Activated CD4-positive, alpha-beta T cell treated with anti-CD3 and anti-CD28 coated beads, Interleukin-2, amount 50 U/mL, for 1 hour (primary cell): ENCODE measurements at places on chromosomes 2 and 18.

- peak; percentile 24 for DNase-seq
Observed at GRCh38 chr2:219689676-219690628, 62.5 kb downstream of the SLC4A3 start.

GRCh38 chr2:29817801-29818680, 103.3 kb downstream of the ALK start:
- DNase-seq = no peak

- DNase-seq = no peak
Observed at GRCh38 chr2:197071790-197072436, 145.4 kb upstream of the PGAP1 start.

GRCh38 chr2:215664847-215665525, 229.1 kb upstream of the FN1 start:
- DNase-seq = no peak

DNA sequence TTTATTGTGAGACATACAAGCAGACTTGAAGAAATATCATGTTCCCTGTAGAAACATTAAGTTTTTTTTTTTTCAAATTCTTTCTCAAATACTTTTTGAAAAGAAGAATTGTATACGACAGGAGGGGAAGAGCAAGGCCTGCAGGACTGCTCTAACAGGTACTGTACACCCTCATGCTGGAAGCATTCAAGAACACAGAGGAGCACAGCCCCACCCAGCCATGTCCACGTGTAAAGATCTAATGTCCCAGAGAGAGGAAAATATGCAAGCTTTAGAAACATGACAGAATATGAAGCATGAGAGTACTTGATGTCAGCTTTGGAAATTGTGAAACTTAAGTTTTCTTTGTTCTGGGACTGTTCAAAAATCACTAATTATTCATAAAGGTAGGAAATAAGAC, 191.6 kb downstream of the TTC32 start:
- no peak for DNase-seq

DNA sequence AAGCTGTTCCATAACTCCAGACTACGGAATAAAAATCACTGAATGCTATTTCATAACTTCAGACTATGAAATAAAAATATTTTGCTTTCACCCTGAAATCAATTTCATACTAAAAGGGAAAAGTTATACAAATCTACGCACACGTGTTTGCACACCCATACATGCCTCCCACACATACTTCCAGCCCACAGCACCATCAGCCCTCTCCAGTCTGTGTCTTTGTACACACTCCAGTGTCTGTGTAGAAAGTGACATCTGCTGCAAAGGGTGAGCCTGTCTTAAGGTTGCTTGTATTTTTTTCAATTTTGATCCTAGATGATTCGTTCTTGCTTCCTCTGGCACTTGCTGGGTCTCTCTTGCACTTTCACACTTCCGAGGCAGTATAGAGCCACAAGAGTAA, 53.6 kb downstream of the VIT start:
- no peak for DNase-seq

DNA sequence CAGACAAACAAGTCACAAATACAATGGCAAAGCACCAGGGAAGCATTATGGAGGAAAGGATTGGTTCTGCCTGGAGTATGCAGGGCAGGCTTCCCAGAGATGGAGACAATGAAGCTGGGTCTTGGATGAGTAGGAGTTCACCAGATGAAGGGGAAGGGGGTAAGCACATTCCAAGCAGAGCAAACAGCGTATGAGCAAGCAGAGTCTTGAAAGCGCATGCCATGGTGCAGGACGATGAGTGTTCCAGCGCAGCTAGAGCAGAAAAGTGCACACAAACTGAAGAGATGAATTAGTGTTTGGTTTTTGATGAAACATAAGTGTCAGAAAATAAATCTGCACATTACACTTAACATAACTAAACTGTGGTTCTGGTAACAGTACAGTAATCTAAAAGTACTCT, 21.6 kb downstream of the MBD2 start:
- DNase-seq = no peak

DNA sequence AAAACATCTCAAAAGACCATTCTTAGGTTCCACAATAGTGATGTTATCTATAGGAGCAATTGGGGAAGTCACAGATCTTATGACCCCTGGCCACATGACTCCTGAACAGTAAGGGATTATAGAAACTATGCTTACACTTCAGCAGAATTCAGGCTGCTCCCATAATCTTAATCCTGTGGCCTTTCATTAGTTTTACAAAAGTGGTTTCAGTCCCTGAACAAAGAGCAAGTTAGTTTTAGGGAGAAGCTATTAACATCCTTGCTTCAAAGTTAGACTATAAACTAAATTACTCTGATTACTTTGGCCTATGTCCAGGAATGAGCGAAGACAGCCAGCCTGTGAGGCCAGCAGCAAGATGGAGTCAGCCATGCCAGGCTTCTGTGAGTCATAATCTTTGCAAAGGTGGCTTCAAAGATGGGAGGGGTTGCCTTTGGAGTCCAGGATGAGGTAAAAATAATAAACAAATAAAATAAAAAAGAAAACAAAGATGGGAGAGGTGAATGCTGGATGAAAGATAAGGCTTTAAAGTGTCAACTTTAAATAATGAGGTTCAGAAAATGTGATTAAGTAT, 168.7 kb upstream of the NDUFV2 start:
- DNase-seq = no peak

- no peak for DNase-seq
Observed at GRCh38 chr2:205822579-205822978, 140.3 kb downstream of the NRP2 start.

DNA sequence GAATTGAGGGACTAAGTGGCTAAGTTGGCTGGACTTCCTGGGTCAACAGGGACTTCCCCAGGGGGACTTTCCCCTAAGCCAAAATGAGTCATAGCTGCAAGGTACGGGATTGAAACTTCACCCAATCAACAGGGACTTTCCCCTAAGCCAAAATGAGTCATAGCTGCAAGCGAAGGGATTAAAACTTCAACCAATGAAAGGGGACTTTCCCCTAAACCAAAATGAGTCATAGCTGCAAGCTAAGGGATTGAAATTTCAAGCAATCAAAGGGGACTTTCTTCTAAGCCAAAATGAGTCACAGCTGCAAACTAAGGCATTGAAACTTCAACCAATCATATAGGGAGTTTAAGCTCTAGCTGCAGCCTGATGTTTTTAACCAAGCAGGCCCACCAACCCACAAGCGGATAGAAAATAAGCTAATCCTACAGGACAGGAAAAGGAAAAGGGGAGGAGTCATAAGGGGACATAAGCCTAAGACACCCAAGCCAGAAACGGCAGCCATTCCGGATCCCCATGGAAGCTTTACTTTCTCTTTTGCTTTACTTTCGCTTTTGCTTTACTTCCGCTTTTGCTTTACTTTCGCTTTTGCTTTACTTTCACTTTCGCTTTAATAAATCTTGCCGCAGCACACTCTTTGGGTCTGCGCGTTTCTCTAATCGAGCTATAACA, 1375.4 kb upstream of the CELF4 start:
- DNase-seq = peak; percentile 11
